HL-60 (cell line): ENCODE measurements at places on chromosomes 12 and 14.
A peak's percentile ranks its signal among the peaks of the same experiment; 100 is the strongest.

DNA sequence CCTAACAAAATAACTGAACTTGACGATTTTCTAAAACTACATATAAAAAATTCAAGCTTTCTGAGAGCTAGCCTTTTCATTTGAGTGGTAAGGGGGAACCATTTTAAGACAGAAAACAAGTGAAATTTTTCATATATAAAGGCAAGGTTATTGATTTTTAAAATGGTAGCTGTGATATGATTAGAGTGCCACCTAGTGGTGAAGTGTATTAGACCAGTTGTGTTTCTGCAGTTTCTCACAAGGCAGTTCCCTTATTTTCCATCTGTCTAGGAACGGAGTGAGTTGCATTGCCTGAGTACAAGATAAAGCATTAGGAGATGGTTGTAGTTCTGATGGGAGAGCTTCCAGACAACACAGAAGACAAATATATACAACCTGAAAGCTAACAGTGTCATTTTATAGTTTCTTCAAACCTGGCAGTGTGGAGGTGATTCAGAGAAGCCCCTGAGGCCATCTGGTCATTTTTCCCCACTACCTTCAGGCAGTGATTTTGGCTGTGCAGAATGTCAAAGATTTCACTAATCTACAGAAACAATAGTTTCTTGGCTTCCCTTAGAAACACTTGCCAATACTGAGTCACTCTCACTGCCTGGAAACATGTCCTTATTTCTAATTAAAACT lies 180.8 kb downstream of the C12orf50 start:
- no peak for DNase-seq

DNA sequence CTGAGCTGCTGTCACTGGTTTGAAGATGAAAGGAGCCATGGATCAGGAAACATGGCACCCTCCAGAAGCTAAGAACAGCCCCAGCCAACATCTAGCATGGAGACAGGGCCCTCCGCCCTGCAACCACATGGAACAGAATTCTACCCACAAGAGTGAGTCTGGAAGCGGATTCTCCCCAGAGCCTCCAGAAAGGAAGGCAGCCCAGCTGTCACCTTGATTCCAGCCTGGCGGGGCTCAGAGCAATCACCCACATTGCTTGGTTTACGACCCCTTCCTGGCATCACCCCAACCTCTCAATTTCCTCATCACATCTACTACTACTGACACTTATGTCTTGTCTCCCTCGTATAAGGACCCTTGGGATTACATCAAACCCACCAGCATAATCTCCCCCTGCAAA lies 38.5 kb downstream of the OAS2 start:
- no peak for DNase-seq

DNA sequence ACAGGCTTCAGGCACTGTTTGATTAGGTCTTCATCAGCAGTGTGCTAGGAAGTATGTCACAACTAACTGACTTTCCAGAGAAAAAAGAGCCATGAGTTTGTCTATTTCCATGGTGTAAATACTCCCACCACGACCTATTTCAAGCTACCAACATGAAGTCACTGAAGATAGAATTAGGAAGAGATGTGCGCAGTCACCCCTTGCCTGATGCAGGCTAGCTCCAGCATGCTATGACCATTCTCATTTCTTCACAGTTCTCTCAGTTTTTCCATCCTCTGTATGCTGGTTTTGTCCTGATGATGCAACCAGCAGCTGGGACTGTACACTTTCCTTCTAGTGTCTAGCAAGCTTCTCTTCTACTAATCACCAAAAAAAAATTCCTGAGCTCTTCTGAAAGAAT lies 191.6 kb upstream of the NUDT4 start:
- DNase-seq, result peak; percentile 73

DNA sequence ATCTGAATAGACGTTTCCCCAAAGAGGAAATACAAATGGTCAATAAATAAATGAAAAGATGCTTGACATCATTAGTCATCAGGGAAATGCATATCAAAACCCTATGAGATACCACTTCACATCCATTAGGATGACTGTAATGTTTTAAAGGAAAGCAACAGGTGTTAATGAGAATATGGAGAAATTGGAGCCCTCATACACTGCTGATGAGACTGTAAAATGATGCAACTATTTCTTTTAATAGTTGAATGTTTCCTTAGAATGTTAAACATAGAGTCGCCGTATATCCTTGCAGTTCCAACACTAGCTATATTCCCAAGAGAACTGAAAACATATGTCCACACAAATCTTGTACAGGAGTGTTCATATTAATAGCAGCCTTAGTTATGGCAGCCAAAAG lies 133.2 kb downstream of the SLC38A4 start:
- DNase-seq, result no peak

DNA sequence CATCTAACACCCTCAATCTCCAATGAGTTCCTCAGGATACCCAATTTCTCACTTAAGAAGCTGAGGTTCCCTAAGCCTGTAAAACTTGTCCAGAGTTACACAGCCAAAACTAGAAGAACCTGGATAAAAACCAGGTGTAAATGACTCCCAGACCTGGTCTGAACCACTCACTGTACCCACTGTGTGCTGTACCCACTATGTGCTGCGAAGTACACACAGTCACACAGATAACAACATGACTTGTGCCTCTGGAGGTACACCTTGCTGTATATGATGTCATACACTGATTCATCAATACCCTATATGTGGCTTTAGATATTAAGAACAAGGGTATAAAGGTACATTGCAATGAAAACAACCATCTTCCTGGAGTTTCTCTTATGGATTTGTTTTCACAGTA lies 66.1 kb downstream of the PPM1H start:
- no peak for DNase-seq

- no peak for DNase-seq
Observed at GRCh38 chr12:114404926-114405518, 922 bp downstream of the TBX5 start.

- DNase-seq, result no peak
Observed at GRCh38 chr14:52834440-52834842, 43.0 kb upstream of the GNPNAT1 start.

- DNase-seq, result no peak
Observed at GRCh38 chr12:32457251-32458025, 58.1 kb downstream of the FGD4 start.

GRCh38 chr12:123364532-123365024 lies at the start of gene SBNO1:
Gene SBNO1, minus strand, starts transcription at chr12:123364847. Its CDS starts 14,406 bp downstream, at chr12:123350441.
- peak; percentile 86 for DNase-seq

DNA sequence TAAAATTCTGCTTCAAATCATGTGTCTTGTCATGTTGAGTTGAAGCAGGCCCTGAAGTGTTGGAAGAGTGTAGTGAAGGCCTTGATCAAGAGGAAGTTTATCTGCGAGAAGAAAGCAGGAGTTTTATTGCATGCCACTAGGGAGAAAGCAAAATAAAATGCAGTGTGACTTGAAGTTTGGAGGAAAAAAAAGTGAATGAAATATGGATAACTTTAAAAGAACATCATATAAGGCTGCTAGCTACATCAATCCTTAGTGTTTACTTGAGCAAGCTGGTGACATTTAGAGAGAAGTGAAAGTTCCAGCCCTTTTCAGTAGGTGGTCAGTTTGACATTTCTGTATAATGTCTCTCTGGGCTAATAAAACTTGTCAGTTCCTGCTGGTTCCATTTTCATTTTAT lies 841.1 kb downstream of the TMTC2 start:
- no peak for DNase-seq

DNA sequence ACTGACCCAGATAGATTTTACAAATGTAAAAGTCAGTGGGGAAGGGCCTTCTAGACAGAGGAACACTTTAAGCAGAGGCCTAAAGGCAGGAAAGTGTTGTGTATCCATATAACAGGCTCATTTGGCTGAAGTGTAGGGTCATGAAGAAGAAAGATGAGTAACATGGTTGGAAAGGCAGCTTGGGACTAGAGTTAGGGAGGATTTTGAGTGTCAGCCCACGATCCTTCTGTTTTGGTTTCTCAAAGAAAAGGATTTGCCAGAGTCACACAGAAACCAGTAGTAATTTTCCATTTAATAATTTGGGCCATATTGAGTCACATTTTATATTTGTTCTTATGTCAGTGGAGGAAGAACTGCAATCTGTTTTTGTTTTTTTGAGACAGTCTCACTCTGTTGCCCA lies 76.4 kb downstream of the ZC3H14 start:
- DNase-seq, result no peak

DNA sequence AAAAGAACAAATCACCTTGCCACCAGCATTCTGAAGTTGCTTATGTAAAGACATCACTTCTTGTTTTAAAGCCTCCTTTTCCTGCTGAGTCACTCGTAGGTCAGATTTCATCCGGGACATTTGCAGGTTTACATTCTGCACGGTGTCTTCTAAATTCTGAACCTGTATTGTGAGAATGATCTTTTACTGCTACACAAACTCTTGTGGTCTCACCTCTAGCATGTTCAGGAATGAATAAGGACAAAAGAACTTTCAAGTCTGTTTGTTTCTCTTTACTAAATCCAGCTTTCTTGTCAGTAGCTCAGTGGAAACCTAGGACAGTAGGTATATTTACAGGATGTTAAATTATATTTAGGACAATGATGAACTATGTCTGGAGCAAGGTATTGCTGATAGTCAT lies 73.5 kb upstream of the SAV1 start:
- no peak for DNase-seq

DNA sequence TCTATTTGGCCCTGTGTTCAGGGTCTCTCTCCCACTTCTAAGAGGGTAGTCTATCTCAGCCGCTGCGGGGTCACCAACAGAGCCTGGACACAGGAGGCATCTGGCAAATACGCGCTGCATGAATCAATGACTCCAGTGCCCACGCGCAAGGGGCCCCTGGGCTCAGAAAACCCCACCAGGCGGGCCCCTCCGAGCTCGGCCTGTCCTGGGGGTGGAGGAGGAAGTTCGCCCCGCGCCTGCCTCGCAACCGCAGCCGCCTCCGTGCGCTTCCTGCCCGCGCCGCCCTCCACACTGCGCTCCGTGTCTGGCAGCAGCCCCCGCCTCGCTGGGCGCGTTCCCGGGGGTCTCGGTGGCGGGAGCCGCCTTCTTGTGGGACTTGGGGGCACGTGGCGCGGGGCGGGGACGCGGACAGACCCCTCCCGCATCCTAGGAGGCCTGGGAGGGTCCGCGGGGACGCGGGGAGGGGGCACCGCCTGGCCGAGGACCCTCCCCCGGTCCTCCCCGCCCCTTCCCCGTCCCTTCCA lies 811 bp upstream of the FBRSL1 start:
- DNase-seq, result peak; percentile 79

DNA sequence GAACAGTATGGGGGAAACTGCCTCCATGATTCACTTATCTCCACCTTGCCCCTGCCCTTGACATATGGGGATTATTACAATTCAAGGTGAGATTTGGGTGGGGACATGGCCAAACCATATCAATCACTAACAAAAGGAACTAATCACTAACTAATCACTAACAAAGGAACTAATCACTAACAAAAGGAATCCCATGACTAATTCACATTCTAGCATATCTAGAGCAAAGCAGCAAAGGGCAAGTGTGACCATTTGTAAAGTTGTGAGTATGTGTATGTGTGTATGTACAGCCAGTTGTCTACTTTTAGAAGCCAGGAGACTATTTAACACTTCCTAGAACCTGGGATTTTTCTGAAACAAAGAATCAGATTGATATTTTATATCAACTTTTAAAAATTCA lies 30.9 kb upstream of the PCED1B start:
- DNase-seq, result no peak

DNA sequence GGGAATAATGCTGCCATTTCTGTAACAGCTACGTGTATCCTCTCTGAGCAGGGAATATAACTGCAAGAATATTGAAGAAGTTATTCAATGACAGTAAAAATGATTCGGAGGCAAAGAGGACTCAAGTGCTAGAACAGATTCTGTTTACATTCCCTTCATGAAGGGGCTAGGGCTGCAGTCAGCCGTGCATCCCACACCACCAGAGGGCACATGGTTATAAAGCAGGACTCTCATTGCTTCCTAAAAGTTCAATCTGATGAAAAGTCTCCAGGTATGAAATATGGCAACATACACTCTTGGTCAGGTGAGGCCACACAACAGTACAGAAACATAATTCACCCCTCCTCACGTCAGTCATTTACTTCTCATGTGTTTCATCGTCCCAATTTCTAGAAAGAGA lies 34.0 kb downstream of the TCHP start:
- no peak for DNase-seq
